ENCODE measurements at places on chromosomes 11 and 22.
A peak's percentile ranks its signal among the peaks of the same experiment; 100 is the strongest.

GRCh38 chr11:62432695-62433094 lies 13.9 kb downstream of the SCGB1A1 start:
- no peak for DNase-seq

DNA sequence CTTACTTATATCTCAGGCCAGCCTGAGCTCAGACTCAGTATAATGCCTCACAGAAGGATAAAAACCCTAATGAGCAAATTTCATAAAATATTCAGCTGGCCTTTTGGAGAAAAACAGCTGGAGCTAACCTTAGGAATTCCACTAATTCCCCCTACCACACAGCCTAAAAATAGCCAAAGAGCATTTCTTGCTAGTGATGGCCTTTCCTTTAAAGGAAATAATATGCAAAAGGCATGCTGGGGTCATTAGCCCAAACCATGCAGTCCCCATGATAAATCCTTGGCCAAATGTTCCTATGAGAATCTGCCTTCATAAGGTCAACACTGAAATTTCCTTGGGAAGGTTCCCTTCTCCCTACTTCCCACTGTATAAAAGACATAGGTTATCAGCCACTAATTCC lies 38.2 kb downstream of the SYTL2 start:
- no peak for DNase-seq

DNA sequence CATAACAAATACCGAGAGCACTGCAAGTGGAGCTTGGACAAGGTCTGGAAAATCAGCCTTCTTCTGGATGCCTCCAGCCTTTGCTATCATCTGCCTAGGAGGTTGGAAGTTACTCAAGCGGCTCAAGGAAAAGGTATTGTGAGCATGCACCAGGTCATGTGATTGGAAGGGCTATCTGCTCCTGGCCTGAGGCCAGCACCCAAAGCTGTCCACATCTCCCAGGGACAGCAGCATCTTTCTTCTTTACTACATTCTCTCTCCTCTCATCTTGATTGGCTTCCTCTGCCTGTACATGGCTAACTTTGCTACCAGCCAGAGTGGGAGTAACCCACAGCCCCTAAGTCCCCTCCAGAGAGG lies 44.2 kb upstream of the AMPD3 start:
- no peak for DNase-seq

- DNase-seq = no peak
Observed at GRCh38 chr22:39731481-39731880, 160.9 kb downstream of the CACNA1I start.

GRCh38 chr11:20003351-20003750 lies 156.9 kb downstream of the DBX1 start:
- no peak for DNase-seq

DNA sequence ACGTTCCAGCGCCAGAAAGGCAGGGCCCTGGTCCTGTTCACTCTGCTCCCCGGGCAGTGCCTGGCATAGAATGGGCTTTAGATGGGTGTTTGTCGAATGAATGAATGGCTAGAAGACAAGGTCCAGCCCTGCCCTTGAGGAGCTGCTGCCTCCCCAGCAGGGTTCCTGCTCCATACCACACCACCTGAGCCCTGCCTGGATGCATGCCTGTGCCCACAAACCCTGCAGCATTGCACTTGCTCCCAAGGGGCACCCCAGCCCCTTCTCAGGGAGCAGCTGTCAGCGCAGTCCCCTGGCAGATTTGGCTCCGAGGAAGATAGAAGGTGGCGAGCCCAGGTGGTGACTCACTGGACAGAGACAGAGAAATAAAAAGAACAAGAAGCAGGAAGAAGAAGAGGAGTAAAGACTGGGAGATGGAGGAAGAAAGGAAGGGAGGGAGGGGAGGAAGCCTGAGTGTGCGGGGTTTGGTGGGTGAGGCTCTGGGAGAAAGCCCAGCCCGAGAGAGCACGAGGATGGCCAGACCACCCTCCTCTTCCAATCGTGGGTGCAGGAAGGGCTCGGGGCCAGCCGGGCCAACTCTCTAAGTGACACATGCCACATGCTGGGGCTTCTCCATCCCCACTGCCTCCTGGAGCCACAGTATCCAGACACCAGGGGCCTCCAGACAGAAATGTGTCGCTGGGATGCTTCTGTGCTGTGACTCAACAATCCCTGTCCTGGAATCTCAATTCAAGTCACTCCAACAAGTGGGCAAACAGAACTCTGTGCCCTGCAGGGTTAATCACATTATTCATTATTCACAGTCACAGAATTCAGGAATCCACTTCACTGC lies 1474.3 kb downstream of the BRD1 start:
- DNase-seq = no peak

GRCh38 chr22:38180841-38181452 lies 683 bp downstream of the PLA2G6 start:
- DNase-seq = no peak

- no peak for DNase-seq
Observed at GRCh38 chr11:14346303-14346955, 12.6 kb downstream of the RRAS2 start.

DNA sequence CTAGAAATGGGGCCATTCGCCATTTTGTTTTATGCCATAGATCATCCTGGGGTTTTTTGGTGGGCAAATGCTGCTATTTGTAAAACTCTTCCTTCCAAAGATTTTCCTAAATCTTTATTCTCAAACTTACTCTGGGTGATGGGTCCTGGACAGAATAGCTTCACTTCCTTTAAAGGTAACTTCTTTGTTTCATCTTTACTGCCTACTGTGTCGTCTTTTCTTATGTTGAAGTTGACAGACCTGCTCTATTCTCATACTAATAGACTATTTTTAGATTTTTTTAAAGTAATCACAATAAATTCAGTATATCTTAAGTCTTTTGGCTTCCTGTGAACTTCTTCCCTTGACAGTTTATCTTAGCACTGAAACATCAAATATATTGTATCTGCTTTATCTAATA lies 98.6 kb downstream of the YAP1 start:
- DNase-seq = no peak

DNA sequence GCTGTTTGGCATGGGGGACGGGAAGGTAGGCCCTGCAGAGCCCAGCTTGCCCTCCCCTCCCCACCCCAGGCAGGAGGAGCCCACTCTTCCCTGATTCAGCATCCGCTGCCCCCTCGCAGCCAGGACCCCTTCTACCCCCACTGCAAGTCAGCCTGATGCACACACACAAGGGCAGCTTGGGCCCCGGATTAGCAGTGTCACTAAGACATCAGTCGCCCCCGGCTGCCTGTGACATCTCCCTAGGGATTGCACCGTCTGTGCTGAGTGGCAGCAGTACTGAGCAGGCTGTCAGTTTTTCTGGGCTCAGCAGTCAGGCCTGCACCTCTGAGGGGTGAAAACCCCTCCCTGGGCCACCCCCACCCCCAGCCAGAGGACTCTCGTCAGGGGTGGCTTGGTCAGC lies 30.4 kb upstream of the SYT7 start:
- DNase-seq = peak; percentile 78

- DNase-seq = peak; percentile 85
Observed at GRCh38 chr11:396948-397548, 3.0 kb downstream of the PKP3 start.

GRCh38 chr11:65181569-65182257 lies at the start of gene CAPN1:
CAPN1 (plus strand) TSS chr11:65181928; CDS start chr11:65182702, 774 bp downstream.
- peak; percentile 73 for DNase-seq

- DNase-seq = no peak
Observed at GRCh38 chr11:71979094-71979493, 19.6 kb upstream of the IL18BP start.

- peak; percentile 54 for DNase-seq
Observed at GRCh38 chr22:37176464-37177061, 11.5 kb downstream of the C1QTNF6 start.

DNA sequence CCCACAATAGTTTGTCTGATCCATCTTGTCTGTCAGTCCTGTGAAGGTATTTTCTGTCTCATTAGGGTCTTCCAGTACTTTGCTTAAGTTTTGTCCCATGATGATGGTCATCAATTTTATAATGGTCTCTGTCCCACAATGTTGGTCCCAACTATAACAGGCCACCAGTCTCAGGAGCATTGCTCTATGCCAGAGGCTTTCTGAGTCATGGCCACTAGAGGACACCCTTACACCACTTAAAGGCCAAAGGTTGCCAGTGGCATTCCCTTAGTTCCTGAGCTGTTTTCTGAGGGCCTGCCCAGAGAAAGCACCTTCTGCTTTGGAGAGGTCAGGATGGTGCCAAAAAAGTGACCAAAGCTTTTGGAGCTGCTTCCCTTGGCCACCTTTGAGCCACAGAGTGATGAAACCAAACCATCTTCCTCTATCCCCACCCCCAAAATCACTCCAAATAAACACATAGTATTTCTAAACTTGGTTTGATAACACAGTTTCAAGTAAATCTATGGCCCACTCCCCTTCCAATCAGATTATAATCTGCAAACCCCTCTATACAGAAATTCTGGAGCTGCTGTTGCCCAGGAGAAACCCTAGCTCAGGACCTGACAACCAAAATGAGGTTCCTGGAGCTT lies 19.3 kb downstream of the EIF3F start:
- peak; percentile 70 for DNase-seq

- DNase-seq = no peak
Observed at GRCh38 chr11:72425053-72425980, 9.0 kb downstream of the CLPB start.

- peak; percentile 12 for DNase-seq
Observed at GRCh38 chr11:36211761-36212430, 77.3 kb downstream of the COMMD9 start.

GRCh38 chr22:32880893-32881596 lies 79.5 kb downstream of the TIMP3 start:
- DNase-seq = peak; percentile 99

GRCh38 chr22:50694099-50694605 lies 21.5 kb downstream of the SHANK3 start:
- DNase-seq = no peak

- no peak for DNase-seq
Observed at GRCh38 chr11:19407677-19408270, 167.0 kb upstream of the E2F8 start.

- no peak for DNase-seq
Observed at GRCh38 chr11:128318856-128319474, 268.4 kb downstream of the ETS1 start.

DNA sequence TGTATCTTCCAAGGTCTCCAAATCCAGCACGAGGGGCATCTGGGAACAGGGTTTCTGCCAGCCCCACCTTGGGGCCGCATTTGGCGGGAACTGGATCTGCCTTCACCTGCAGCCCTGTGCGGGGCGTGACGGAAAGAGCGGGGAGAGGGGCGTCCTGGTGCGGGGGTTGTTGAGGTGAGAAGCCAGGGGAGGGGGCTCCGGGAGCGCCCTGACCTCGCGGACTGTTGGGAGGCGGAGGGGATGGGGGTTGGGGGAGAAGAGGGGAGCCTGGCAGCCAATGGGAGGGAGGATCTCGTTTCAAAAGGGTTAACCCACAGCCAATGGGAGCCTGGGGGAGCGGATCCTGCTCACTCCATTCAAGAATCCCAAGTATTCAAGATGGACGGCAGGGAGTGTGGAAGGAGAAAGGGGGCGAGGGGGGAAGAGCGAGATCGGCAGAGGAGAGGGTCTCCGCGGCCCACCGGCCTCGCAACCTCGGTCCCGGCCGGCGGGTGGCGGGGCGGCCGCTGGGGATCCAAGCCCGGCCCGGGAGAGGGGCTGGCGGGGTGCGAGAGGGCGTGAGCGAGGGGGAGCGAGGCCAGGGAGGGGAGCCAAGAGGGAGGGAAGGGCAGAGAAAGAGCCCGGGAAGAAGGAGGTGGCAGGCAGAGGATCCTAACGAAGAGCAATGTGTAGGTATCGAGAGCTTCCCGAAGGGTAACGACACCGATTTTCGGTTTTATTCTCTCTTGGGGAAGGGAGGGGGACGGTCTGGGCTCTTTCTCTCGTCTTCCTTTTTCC lies 11.5 kb downstream of the YPEL4 start:
- DNase-seq = peak; percentile 93

GRCh38 chr11:13720940-13721339 lies 52.5 kb downstream of the FAR1 start:
- DNase-seq = no peak

- no peak for DNase-seq
Observed at GRCh38 chr22:19275513-19275912, 16.0 kb downstream of the CLTCL1 start.

DNA sequence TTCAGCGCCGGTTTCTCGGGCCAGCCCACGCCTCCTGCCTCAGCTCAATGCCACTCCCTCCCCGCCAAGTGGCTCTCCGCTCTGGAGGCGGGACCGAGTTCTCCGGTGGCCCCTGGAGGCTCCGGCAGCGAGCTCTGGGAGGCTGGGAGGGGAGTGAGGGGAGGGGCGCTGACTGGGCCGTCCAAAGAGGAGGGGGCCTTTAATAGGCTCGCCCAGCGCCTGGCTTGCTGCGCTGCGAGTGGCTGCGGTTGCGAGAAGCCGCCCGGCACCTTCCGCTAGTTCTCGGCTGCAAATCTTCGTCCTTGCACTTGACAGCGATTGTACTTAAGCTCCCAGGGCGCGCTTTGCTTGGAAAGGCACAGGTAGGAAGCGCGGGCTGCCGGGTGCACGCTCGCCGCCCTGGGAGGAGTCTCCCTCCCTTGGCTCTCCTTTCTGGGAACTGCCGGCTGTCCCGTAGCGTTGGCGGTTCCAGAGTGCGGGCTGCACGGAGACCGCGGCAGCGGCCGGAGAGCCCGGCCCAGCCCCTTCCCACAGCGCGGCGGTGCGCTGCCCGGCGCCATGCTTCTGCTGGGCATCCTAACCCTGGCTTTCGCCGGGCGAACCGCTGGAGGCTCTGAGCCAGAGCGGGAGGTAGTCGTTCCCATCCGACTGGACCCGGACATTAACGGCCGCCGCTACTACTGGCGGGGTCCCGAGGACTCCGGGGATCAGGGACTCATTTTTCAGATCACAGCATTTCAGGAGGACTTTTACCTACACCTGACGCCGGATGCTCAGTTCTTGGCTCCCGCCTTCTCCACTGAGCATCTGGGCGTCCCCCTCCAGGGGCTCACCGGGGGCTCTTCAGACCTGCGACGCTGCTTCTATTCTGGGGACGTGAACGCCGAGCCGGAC lies at the start of gene ADAMTS15:
ADAMTS15 (plus strand) TSS at position 230 of the 894 bp plus-strand sequence; CDS start at position 559, 329 bp downstream.
- peak; percentile 63 for DNase-seq

- peak; percentile 96 for DNase-seq
Observed at GRCh38 chr11:10304495-10305261, at the start of gene ADM. ADM (plus strand) TSS chr11:10305073; CDS start chr11:10305701, 628 bp downstream.

DNA sequence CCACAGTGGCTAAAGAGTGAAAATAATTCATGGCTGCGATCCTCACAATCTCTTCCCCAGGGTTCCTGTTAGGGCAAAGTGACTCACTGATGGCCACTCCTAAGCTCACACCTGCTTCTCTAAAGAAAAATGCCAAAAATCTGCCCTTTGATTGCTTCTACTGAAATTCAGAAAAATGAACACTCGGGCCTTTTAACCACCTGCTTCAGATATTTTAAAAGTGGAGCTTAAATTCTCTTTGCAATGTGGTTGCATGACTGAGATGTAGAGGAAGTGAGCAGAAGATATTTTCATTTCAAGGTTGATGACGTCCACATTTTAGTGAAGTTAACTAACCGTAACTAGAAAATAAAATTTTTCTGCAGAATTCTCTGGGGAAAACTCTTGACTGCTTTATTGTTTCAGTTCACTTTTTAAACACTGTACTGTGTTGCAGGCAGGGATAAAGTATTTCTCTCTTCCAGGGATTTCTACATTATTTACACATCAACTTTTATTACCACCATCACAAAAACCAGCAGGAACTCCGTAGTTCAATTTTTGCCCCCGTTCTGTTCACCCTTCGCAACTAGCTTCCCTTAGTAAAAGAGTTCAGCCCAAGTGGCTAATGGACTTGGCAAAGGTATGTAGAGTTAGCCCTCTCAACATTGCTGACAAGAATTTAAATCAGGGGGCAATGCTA lies 8.5 kb downstream of the RAB30 start:
- DNase-seq = no peak

- no peak for DNase-seq
Observed at GRCh38 chr11:68025047-68025446, 5.4 kb upstream of the NDUFS8 start.
